ENCODE measurements at places on chromosomes 3 and 15. TPM values are rescaled to one million over a fixed set of nuclear protein-coding genes. Genes with fewer than 3 reads are reported as not detected.

DNA sequence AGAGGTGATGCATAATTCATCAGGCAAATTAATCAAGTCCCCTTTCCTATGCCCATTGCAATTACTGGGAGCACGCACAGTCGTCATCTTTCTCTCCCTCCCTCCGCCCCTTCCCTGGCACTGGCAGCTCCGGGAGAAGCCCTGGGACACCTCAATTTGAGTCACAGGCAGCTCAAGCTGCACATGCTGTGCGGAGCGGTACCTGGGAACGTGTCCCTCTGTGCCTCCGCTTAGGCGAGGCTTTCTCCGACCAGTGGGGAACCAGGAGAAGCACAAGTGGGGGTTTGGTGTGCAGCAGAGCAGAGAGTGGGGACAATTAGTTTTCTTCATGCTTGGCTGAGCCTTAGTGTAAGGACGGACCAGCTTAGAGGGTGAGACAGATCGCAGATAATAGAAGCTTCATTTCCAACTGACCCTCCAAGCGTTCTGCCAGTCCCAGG lies 88.3 kb downstream of the SOX14 start:
- no peaks in the 10 kb centered on the region for H3K36me3 ChIP-seq
- H3K4me3 ChIP-seq, result no peak overlapping the region
- DNase-seq, result no peak
- no peak overlapping the region for H3K27ac ChIP-seq

Gene HHATL
- 0.52 TPM for total RNA-seq

DNA sequence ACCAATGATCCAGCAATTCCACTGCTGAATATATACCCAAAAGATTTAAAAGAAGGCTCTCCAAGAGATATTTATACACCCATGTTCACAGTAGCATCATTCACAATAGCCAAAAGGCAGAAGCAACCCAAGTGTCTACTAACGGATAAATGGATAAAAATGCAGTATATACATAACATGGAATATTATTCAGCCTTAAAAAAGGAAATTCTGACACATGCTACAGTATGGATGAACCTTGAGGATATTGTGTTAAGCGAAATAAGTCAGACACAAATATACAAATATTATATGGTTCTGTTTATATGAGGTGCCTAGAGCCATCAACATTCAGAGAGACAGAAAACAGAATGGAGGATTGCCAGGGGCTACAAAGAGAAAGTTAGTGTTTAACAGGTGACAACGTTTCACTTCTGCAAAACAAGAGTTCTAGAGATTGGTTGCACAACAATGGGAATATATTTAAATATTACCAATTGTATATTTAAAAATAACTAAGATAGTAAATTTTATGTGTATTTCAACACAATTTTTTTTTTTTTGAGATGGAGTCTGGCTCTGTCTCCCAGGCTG lies 69.4 kb downstream of the STAG1 start:
- no peaks in the 10 kb centered on the region for H3K36me3 ChIP-seq
- H3K27ac ChIP-seq, result no peak overlapping the region
- H3K4me3 ChIP-seq, result no peak overlapping the region
- H3K27me3 ChIP-seq, result no peaks in the 10 kb centered on the region
- no peaks in the 10 kb centered on the region for H3K4me1 ChIP-seq

DNA sequence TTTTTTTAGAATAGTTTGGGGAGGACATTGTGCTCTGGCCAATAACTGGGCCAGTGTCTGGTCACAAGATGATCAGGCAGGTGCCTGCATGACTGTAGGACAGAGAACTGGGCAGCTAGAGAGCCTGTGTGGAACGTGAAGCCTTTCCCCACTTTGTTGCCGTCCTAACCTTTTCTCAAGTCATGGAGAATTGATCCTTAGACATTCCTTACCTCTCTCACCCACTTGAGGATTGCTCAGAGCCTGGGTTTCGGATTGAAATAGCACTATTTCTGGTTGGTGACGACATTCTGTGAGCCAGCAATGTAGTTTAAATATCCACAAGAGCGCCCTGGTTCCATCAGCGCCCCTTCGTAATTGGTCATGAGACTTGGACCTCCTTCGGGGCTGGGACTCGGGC lies 138.4 kb downstream of the IGF1R start:
- peaks cover 6% of the 10 kb centered on the region for H3K4me1 ChIP-seq
- no peak overlapping the region for H3K27ac ChIP-seq
- no peak overlapping the region for H3K4me3 ChIP-seq

DNA sequence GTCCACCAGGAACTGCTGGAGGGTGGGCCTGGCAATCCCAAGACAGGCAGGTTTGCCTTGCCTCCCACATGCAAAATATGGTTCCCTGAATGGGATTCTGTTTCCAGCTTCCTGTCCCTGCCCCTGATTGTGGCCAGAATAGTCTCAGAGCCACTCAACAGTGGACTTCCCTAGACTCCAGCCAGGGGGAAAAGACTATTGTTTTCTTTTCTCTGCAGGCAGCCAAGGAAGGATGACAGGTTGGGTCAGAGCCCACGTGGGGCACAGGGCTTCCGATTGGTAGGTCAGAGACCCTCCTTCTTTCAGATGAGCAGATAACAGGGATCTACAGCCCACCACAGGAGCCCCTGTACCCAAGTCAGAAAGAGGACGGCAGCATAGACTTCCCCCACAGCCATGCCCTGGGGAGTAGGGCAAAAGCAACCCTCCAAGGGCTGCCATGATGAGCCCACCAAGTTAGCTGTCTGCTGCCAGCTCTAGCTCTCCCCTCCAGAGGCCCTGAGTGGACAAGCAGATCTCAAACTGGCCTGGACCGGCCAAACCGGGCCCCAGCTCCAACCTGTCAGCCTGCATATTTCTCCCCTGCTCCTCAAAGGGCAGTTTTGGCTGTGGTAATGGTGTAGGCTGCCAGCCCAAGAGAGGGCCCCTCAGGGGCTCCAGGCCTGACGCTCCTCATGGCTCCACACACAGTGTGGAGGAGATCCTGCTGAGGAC lies 6.4 kb downstream of the TLR9 start:
- no peaks in the 10 kb centered on the region for H3K27me3 ChIP-seq
- DNase-seq, result no peak
- no peak overlapping the region for H3K27ac ChIP-seq
- H3K4me3 ChIP-seq, result no peak overlapping the region
- peaks cover 4% of the 10 kb centered on the region for H3K36me3 ChIP-seq

DNA sequence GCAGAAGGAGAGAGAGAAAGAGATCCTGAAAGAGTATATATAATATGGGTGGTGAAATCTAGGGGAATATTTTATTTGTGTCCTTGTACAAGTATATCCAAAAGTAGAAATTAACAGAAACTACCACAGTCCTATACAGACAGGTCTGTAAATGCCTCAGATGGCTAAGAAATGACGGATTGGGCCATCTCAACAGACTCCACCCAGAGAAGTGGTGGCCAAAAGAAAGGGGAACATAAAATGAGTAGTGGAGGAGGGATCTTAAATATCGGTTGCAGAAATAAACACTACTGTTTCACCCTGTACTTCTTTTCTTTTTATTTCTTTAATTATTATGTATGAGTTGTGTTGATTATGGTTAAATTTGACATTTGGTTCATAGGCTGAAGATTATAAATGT lies 47.7 kb downstream of the CCR3 start:
- no peaks in the 10 kb centered on the region for H3K36me3 ChIP-seq
- H3K4me1 ChIP-seq, result no peaks in the 10 kb centered on the region
- no peak for DNase-seq
- no peak overlapping the region for H3K4me3 ChIP-seq
- H3K27ac ChIP-seq, result no peak overlapping the region

GRCh38 chr15:40952901-40953712 lies at the start of gene CHAC1:
Gene CHAC1, plus strand, starts transcription at chr15:40953471. Its CDS starts 113 bp downstream, at chr15:40953584.
- no peaks in the 10 kb centered on the region for H3K27me3 ChIP-seq
- peak; percentile 94 for DNase-seq
- peak within 1 kb of the TSS; percentile 74 for H3K27ac ChIP-seq
- peaks cover 23% of the 10 kb centered on the region for H3K4me1 ChIP-seq

- H3K27me3 ChIP-seq, result no peaks in the 10 kb centered on the region
- peak overlapping the region; percentile 73 for H3K27ac ChIP-seq
- peak; percentile 89 for DNase-seq
- peak overlapping the region; percentile 35 for H3K4me3 ChIP-seq
- H3K36me3 ChIP-seq, result no peaks in the 10 kb centered on the region
- H3K4me1 ChIP-seq, result peaks cover 75% of the 10 kb centered on the region
Measured at GRCh38 chr3:124878561-124879336, 8.4 kb downstream of the ITGB5 start.

Gene SEMA6D
- total RNA-seq, result 0.02 TPM

DNA sequence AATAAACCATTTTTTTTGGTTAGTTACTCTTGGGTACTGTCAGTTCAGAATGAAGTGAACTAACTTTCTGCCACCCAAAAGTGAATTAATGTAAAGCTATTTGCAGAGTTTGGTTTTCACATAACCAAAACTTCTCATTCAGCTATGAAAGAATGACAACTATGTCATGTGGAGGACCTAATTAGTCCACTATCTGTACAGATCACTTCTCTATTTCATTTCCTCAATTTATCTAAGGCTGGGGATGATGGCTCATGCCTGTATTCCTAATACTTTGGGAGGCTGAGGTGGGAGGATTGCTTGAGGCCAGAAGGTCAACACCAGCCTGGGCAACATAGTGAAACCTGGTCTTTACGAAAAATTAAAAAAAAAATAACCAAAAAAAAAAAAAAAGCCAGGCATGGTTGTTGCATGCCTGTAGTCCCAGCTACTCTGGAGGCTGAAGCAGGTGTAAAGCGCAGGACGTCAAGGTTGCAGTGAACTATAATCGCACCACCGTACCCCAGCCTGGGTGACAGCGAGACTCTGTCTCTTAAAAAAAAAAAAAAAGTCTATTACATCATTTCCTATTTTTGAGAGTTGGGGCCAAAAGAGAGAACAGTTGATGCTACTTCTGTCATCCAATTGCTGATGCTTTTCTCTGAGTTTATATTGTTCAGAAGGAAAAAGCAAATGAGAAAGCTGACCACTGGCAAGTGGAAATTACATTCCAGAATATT lies 8.7 kb downstream of the HYPK start:
- no peaks in the 10 kb centered on the region for H3K4me1 ChIP-seq
- no peaks in the 10 kb centered on the region for H3K27me3 ChIP-seq
- H3K4me3 ChIP-seq, result no peak overlapping the region
- no peak for DNase-seq

DNA sequence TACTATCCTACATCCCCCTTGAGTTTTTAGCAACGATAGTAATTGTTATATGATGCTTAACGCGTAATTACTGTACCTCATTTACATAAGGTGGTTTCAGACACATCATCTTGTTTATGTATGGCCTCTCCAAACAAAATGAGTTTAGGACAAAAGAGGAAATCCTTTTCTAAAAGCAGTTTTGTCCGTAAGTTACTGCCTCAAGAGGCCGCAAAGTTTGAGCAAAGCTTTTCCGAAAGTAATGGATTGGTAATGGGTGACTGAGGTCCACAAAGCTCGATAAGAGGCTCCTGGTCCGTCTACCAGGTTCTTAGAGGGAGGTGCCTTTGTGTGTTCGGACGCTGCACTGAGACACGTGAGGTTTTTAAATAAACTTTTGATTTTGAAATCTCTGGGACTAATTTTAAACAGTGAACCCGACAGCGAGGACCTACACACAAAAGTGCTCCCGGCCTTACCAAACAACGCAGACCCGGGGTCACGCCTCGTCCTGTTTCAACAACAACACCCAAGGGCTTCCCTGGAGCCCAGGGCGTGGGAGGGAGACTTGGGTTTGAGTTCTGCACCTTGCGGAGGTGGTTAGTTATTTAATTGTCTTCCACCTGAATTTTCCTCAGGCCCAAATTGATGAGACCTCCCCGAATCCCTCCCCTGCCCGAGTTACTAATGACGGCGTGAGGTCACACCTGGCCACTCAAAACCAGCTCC lies 456 bp upstream of the C15orf61 start:
- peak overlapping the region; percentile 99 for H3K27ac ChIP-seq
- H3K4me1 ChIP-seq, result peaks cover 10% of the 10 kb centered on the region
- H3K4me3 ChIP-seq, result peak overlapping the region; percentile 72
- no peaks in the 10 kb centered on the region for H3K36me3 ChIP-seq
- no peak for DNase-seq

DNA sequence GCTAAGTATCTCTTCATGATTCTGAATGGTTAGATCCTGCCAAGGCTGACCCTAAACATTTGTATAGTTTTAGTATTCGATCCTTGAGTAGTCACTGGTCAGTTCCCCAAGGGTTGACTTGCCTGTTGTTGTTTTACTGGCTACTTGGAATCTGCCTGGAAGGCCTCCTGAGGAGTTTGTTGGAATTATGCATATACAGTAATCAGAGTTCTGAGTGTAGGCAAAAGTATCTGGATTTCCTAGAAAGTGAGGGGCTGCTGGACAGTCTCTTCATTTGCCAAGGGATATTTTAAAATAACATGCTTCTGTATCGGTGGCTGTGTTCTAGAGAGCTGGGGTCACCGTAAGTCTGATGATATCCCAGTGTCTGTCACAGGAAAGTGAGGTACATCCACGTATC lies 333.2 kb upstream of the C2CD4B start:
- H3K27me3 ChIP-seq, result no peaks in the 10 kb centered on the region
- H3K4me1 ChIP-seq, result no peaks in the 10 kb centered on the region
- H3K4me3 ChIP-seq, result no peak overlapping the region
- no peak overlapping the region for H3K27ac ChIP-seq

Gene VIPR1
- total RNA-seq, result 9.6 TPM

All from HCT116 (cell line).